LoVo (cell line): ENCODE measurements at places on chromosomes 2 and 18.

- DNase-seq = no peak
Observed at GRCh38 chr2:226738821-226739544, 60.6 kb downstream of the IRS1 start.

- no peak for DNase-seq
Observed at GRCh38 chr18:10792181-10792580, 266.4 kb downstream of the NAPG start.

- DNase-seq = no peak
Observed at GRCh38 chr2:160984426-160985077, 175.7 kb upstream of the TANK start.

- DNase-seq = no peak
Observed at GRCh38 chr2:224208443-224208842, 169.4 kb upstream of the SERPINE2 start.

- DNase-seq = no peak
Observed at GRCh38 chr2:50455351-50455939, 576.5 kb downstream of the NRXN1 start.

- no peak for DNase-seq
Observed at GRCh38 chr2:96579422-96579821, 42.9 kb downstream of the ARID5A start.

DNA sequence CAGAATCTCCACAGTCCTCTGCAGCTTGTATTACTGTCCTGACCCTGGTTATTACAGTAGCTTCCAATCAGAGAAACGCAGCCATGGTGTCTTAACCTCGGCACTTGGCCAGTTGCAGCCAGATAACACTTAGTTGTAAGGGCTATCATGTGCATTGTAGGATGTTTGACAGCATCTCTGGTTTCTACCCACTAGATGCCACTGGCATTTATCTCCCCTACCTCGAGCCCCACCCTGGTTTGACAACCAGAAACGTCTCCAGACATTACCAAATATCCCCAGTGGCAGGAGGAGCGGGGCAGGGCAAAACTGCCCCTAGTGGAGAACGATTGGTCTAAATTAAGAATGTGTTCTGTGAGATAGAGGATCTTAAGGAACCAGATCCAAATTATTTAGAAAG lies 13.1 kb downstream of the DSG2 start:
- DNase-seq = no peak

GRCh38 chr2:26169226-26169625 lies 3.7 kb upstream of the GAREM2 start:
- DNase-seq = no peak

DNA sequence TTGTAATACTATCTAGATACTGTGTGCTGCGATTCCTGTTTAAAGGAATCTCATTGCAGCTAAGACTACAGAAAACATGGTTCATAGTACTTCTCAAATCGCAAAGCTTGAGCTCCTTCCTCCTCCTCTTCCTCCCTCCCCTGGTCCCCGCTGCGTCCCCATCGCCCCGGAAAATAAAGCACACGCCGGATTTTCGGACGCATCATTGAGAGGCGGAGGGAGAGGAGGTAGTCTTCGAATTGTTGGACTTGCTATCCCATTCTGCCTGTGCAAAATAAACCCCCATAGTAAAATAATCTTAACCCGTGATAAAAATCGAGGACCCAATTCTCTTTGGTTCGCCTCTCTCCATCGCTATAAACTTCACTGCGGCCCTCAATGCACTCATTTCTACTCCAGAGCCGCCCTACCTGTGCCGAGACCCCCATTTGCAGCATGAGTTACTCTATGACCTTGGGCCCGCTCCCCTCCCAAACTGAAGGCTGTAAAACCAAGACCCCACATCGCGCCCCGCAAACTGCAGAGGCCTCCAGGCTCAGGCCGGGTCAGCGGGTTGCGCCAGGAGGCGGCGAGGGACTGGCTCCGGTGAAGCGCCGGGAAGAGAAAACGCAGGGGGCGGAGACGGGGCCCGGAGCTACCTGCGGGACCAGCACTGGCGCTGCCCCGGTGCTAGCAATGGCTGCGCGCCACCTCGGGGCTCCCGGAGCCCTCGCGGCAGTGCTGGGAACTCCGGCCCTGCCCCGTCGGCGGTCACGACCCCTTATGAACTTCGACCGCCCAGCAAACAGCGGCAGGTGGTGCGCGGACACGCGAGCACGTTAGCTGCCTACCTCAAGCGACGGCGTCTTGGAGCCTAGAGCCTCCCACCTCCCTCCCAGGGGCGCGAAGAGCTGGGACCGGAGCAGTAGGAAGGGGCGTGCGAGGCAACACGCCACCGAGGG lies 649 bp downstream of the ESCO1 start:
- peak; percentile 46 for DNase-seq

DNA sequence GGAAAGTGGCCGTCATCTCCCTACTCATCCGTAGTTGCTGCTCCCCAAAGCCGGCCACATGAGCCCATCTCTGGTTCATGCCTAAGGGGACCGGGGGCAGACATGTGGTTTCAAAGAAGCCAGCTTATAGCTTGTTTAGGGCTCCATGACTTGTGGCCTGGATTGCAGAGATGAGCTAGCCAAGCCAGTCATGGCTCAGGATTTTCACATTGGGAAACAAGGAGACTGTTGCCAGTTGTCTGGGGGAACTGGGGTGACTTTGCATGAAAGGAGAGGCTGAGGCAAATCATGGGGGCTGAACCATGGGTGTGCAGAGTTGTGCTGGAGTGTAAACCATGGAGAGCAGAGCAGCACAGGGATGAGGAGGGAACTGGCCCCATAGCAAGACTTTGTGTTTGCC lies 183.0 kb upstream of the APCDD1 start:
- DNase-seq = no peak

- DNase-seq = no peak
Observed at GRCh38 chr2:419687-420317, 131.9 kb upstream of the ALKAL2 start.

DNA sequence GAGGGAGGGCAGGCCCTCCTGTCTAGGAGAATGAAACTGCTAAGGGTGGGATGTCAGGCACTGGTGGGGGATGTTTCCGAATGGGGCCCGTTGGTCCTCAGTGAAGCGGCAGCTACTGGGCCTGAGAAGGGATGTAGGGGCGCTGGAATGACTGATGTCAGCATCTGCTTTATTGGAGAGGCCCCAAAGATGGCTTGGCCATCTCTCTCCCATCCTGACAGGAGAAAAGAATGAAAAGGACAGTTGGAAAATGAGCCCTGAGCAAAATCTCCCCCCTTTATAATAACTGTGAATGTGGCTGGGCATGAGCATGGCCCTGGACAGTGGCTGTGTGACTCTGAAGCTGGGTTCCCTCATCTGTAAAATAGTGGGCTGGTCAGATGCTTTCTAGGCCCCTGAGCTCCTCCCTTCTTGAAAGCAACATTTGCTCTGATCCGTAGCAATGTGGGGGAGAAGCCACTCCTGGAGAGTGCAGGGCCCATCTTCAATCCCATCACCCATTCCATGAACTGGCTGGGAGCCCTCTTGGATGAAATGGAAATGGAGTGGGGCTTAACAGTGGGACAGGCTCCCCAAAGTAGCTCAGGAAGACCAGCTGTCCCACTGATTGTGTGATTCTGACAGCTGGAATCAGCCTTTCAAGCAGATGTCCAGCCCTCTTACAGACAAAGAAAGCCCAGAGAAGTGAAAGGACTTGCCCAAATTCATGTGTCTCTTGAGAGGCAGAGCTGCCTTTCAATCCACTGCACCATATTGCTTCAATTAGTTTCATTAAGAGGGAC lies 232.7 kb upstream of the SMAD2 start:
- DNase-seq = no peak

GRCh38 chr2:128392207-128392606 lies 73.5 kb upstream of the HS6ST1 start:
- DNase-seq = no peak

DNA sequence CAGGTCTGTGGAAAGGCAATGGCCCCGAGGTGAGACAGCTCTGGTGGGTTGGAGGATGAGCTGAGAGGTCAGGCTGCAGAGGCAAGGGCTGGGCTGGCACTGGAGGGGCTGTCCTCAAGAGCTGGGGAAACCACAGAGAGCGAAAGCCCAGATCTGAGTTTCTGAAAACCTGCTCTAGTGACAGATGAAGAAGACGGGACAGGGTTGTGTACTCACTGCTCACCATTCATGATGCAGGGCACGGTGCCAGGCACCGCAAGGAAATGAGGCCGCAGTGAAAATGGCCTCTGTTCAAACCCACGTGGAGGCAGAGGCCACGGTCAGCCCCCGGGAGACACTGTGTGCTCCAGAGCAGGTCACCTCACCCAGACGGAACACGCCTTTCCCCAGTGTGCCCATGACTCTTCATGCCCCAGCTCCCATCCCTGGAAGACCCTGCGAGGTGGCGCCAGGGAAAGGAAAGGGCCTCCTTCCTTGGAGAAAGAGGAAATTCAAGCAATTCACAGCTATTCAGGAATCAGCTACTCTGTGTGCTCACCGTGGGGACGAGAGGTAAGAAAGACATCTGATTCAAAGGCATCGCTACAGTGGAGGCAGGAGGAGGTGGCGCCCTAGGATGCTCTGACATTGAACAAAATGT lies 24.3 kb upstream of the ID2 start:
- DNase-seq = no peak

GRCh38 chr18:72848503-72849237 lies 19.1 kb downstream of the NETO1 start:
- DNase-seq = no peak

DNA sequence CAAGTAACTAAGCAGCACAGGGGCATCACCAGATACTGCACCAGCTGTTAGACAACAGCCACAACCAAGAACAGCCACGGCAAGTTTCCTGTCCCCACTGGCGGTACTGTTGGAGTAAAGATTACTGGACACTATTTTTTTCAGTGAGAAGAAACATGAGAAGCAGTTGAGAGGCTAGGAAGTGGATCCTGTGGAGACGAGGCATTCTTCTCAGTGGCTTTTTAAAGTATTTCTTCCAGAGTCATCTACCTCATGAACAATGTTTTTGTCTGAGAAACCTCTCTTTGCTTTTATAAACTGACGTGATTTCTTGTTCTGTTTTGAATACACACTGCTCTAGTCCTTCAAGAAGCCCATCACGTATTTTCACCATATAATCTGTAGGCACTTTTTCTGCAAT lies 18.8 kb downstream of the TM4SF20 start:
- DNase-seq = no peak
